ENCODE measurements at places on chromosomes 1 and 21. TPM values are rescaled to one million over a fixed set of nuclear protein-coding genes. Genes with fewer than 3 reads are reported as not detected.

GRCh38 chr1:155717041-155717440 lies 28.1 kb downstream of the DAP3 start:
- DNase-seq, result no peak

The S100A7 gene
- total RNA-seq, result not detected

GRCh38 chr1:107073493-107073892 lies 17.0 kb downstream of the PRMT6 start:
- no peak for DNase-seq

The CFHR2 gene
- not detected for total RNA-seq

GRCh38 chr1:35856964-35857363 lies 26.0 kb upstream of the AGO1 start:
- DNase-seq, result no peak

The MX1 gene
- total RNA-seq, result 38.7 TPM

The MAP3K21 gene
- 3.2 TPM for total RNA-seq

The DMRTA2 gene
- total RNA-seq, result 24.9 TPM

- DNase-seq, result no peak
Measured at GRCh38 chr1:40248412-40248811, 675 bp downstream of the TMCO2 start.

The AMY1A gene
- not detected for total RNA-seq

The MED8 gene
- total RNA-seq, result 101 TPM

The KPRP gene
- not detected for total RNA-seq

The FGGY gene
- 15.2 TPM for total RNA-seq

DNA sequence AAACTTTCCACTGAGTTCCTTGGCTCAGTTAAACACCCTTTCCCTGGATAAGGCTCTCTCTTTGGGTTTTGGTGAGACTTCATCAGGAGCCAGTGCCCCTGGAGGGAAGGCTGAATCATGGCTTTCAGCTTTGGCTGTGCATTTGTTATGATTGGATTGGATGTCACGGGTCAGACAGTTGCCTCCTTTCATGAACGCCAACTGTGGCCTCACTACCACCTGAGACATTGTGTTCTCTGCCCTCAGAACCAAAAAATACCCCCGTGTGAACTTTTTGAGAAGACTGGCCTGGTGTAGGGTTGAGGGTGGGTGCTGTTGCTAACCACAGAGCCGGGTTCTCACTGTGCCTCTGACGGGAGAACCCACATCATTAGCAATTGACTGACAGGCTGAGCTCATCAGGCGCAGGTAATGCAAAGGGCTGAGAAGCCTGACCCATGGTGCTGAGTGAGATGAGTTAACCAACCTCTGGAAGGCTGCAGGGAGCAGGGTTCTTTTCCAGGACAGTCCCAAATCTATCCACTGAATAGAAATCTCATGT lies 65.6 kb downstream of the HHAT start:
- peak; percentile 87 for DNase-seq

DNA sequence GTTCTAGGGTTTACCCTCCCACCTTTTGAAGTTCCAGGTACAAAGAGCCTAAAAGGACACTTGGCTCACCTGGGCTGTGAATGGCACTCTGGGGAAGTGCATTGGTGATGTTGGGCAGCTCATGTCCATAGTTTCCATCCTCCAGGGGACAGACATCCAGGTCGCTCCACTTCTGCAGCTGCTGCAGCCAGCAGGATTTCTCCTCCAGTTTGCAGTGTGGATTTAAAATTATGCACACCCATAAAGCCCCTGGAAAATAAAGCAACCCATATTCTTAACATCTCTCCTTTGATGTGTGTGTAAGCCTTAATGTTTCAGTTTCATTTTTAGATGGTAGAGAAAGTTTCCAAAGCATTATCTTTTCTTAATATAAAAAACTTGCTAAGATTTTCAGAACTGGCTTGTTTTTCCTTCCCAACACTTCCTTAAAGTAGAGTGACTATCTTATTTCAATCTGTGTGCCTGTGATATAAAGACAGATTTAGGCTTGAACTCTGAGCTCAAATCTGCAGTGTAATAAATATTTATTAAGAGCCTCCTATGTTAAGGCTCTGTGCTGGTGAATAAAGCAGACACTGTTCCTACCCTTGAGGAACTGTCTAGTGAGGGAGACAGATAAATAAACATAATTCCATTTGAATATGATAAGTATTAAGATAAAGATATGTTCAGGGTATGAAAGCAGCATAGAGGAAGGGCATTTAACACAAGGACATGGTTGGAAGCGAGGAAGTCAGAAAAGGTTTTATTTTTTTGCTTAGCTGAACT lies 39.1 kb downstream of the UROD start:
- DNase-seq, result no peak

The TDRD10 gene
- not detected for total RNA-seq

DNA sequence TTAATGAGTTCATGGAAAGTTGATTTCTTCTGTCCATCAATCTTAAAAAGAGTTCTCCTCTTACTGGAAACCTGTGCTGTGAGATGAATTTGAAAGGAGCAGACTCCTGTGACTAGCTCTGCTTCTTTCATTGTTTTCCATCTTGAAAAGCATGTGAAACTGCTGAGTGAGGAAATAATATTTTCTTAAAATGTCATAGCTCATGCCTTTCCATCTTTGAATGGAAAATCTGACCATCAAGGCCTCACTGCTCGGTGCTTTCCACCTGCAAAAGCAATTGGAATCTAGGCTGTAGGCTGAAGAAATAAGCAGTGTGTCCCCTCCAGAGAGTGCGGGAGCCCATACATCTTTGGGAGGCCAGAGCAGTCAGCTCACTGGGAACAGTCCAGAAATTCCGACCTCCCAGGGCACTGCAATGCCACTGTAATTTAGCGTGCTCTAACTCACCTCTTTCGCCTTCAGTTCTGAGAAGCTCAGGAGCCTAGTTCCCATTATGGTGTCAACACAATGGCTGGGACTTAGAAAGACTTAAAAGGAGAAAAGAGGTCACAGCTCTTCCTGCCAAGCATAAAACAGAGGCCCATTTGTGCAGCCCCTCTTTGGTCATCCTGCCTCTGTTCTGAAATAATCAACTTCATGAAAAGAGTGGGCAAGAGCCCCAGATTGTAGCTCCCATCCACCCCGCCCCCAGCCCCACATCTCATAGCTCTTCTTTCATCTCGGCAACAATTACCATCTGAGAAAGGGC lies 50.4 kb upstream of the F3 start:
- DNase-seq, result no peak

The B4GALT3 gene
- total RNA-seq, result 31.8 TPM

GRCh38 chr1:114524944-114525343 lies 13.9 kb upstream of the TRIM33 start:
- DNase-seq, result no peak

The CFHR1 gene
- total RNA-seq, result not detected

The NCAM2 gene
- total RNA-seq, result 2.6 TPM

DNA sequence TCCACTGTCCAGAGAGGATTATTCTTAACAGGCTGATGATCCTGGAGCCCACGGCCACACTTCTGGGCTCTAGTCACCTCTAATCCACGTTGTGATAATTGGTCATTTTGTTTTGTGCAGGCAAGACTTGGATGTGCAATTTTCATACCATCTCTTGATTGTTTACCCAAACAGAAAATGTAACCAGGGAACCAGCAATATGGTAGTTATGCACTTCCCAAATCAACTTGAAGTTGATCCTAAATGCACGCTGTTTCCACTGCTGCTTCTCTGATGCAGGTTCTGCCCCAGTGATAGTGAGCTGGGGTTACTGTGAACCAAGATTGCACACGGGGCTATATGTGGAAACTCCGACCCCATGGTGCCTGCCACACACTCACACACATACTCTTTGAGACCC lies 14.7 kb upstream of the KCNJ15 start:
- DNase-seq, result no peak

GRCh38 chr1:41925712-41926111 lies 7.0 kb upstream of the HIVEP3 start:
- no peak for DNase-seq

GRCh38 chr1:69110851-69111250 lies 456.9 kb upstream of the LRRC7 start:
- no peak for DNase-seq

The PGBD5 gene
- 3.6 TPM for total RNA-seq

DNA sequence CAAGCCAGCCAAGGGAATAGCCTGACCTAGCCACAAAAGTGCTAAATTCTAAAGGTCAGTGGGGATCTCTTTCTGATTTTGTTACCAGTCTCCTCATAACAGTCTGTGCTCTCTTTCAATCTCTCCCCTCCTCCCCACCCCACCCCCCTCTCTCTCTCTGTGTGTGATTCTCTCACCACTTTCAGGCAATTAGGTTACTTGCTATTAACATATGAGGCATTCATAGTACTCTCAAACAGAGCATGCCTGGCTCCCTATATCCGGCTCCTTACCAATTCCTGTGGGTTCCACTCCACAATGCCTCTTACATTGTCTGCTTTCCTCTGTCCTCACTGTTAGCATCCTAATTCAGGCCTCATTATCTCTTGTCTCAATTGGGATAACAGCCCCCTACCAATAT lies 464.3 kb upstream of the DEPDC1 start:
- DNase-seq, result no peak

GRCh38 chr1:174799136-174799479 lies 200.6 kb upstream of the CACYBP start:
- DNase-seq, result no peak

DNA sequence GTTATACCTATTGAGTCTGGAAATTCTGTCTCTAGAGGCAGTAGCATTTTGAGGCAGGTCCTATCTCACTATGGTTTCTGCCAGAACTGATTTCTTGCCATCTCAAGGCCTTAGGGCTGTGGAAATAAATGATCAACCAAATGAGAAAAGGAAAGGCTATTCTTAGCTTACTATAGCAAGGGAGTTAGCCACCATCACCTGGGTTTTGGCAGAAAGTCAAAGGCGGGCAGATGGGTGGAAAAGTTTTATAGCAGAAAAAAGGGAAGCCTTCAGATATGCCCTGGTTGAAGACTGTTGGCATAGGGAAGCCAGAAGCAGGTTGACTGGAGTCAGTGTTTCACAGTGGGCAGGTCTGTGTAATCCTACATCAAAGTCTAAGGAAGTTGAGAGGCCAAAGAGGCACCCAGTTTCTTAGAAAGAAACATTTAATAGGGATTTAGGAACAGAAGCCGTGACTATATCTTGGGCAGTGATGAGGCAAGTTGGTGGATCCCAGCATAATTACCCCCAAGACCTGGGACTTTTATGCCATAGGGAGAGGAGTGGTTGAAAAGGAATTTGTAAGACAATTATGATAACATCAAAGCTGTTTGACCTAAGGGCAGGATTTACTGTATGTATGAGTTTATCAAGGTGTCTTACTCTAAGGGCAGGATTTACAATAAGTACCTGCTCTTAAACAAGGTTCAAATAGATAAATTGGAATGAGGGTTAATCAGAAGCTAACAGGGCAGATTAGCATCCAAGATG lies 29.7 kb downstream of the CTH start:
- DNase-seq, result no peak

The DISC1 gene
- total RNA-seq, result 3.4 TPM

The LRRC8B gene
- 8.3 TPM for total RNA-seq

DNA sequence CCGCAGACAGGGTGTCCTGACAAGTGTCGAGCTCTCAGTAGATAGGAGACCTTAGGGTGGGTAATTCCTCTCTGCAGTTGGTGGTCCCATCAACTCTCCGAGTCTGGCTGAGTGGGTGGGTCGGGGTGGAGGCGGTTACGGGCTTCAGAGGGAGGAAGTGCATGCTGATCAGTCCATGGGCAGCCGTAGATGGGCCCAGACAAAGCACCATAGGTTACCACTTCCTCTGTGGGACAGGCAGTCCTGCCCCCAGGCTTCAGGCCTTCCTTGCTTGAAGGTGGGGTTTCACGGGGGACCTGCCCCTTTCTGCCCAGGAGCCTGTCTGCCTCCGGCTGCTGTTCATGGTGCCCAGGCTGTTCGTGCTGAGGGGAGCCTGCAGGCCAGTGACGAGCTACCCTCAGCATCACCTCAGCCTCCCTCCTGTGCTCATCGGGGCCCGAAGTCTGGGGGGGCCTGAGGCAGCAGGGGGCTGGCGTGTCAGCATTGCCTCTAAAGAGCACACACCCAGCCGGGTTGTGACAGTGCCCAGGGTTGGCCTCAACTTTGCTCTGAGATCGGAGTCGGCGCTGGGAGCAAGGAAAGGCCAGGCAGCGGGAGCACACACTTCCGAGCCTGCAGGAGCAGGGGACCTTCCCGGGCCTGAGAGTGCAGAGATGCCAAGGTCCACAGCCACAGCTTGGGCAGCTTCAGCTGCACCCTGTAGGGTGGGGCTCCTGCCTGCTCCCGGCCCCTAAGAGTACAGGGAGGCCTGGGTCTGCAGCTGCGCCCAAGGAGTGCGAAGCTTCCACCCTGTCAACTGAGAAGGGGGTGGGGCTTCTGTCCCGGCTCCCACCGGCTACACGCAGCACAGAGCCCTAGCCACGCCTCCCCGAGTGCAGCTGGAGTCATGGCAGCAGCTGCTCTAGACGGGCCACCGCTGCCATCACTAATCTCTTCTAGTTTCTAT lies 225.4 kb upstream of the NRIP1 start:
- DNase-seq, result peak; percentile 47

The CELA2A gene
- total RNA-seq, result not detected

The FMO2 gene
- total RNA-seq, result not detected

Data from Daoy (cell line).